T-cell (primary cell): ENCODE measurements at places on chromosomes 1 and 21.

DNA sequence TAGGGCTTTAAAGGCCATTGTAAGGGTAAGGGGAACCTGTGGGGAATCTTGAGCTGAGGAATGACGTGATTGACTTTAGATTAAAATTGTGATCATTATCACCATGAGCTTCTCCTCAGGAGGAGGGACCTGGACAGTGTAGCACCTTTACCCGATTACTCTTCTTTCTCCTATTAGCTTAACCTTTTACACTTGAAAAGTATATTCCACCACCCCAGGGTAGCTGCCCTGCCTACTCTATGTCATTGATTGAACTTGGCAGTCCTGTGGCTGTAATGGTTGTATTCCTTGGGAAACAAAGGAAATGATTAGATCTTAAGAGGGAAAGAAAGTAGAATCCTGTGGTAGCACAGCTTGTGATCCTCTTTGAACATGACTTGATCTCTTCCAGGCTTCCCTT lies 47.7 kb downstream of the CACHD1 start:
- H3K4me1 ChIP-seq: no peaks in the 10 kb centered on the region
- no peak for DNase-seq
- H3K27ac ChIP-seq: no peak overlapping the region

- H3K4me3 ChIP-seq: no peak overlapping the region
- no peaks in the 10 kb centered on the region for H3K36me3 ChIP-seq
- peaks cover 3% of the 10 kb centered on the region for H3K4me1 ChIP-seq
- no peaks in the 10 kb centered on the region for H3K27me3 ChIP-seq
- no peak for DNase-seq
- H3K27ac ChIP-seq: no peak overlapping the region
These were observed 71.0 kb downstream of the SIPA1L2 start for GRCh38 chr1:232558954-232559353.

DNA sequence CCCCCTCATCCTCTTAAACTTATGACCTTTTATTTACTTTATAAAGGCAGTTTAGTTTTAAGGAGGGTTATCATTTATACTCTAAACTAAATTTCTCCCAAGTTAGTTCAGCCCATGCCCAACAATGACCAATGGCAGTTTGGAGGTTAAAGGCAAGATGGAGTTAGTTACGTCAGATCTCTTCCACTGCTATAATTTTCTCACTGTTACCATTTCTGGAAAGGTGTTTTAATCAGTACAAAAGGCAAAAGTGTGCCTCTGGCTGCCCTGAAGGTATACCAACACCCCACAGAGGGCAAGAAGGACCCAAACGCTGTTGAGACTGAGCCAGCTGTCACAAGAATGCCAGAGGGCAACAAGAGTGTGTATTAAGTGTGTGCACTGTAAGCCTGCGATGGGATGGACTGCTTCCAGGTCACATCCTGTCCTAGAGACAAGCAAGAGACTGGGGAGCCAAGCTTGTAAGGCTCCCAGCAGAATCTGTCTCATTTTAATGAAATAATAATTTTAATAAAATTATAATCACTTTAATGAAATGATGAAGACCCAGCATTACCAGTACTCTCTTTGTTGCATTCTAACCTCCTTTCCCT lies 32.5 kb upstream of the FAM89A start:
- H3K36me3 ChIP-seq: no peaks in the 10 kb centered on the region
- H3K4me3 ChIP-seq: no peak overlapping the region
- no peak for DNase-seq
- no peaks in the 10 kb centered on the region for H3K27me3 ChIP-seq
- H3K4me1 ChIP-seq: no peaks in the 10 kb centered on the region

DNA sequence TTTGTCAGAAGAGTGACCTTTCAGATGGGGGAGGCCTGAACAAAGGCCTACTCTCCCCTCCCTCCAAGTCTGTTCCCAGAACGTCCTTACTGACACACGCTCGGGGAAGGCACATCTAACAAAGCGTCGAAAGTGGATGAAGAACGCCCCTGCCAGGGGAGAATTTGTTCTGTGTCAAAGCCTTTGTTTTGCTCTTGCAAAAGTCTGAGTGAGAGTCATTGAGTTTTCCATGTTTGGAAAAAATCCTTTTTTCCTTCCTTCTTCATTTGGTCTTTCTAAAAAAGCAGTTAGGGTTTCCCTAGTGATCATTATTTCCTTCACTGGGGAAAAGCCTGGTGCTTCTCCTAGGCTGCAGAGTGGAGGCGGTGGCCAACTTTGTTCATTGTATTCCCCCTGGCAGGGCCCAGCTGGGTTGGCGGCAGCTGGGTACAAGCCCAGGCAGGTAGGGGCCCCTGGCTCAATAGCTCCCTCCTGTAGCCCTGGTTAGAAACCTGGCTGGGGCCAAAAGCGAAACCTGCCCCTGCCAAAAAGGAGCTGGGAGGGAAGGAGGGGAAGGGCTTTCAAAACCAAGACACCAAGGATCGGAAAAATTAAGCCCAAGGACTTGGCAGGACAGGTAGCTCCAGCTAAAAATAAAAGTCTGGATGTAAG lies 81.1 kb downstream of the ITPKB start:
- no peaks in the 10 kb centered on the region for H3K27me3 ChIP-seq
- DNase-seq: no peak
- H3K36me3 ChIP-seq: peaks cover 3% of the 10 kb centered on the region
- no peak overlapping the region for H3K27ac ChIP-seq

DNA sequence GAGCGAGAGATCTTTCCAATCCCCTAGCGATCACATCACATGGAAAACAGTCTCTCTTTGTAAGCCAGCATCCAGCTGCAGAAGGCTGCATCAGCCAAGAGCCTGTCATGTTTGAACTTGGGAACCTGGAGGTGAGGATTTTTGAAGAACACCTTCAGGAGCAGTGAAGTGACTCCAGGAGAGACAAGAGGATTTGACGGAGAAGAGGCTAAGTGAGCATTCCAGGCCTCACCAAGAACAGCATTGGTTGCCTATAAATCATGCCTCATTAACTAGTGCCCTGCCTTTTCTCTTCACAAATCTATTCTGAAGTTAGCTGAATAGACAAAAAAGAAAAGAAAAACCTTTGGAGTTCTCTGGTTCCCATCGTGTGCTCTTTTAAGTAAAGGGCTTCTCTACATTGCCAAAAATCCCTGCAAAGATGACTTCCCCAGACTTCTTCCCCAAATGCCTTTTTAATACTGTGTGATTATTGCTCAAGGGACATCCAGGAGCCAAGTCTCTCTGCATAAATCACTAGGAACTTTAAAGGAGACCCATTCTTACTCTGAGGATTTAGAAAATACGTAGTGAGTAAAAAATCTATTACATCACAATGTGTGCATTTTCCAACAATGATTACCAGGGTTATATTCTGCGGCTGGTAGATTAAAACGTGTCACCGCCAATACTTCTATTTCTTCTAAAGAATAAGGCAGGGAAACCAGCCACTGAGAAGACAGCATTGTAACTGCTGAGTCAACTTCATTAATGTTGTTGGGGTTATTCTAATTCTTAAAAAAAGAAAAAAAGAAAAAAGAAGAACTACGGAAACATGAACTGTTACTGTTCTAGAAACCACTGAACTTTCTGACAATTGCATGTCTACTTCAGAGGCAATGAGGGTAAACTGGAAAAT lies 95.2 kb downstream of the KIF14 start:
- no peak for DNase-seq
- no peak overlapping the region for H3K27ac ChIP-seq
- H3K36me3 ChIP-seq: no peaks in the 10 kb centered on the region
- no peak overlapping the region for H3K4me3 ChIP-seq
- H3K27me3 ChIP-seq: no peaks in the 10 kb centered on the region

- peak overlapping the region; percentile 92 for H3K27ac ChIP-seq
- no peaks in the 10 kb centered on the region for H3K36me3 ChIP-seq
- H3K27me3 ChIP-seq: no peaks in the 10 kb centered on the region
- DNase-seq: no peak
These were observed 271.3 kb upstream of the B3GALT2 start for GRCh38 chr1:193457676-193458075.

- no peaks in the 10 kb centered on the region for H3K36me3 ChIP-seq
- peaks cover 13% of the 10 kb centered on the region for H3K4me1 ChIP-seq
- H3K27ac ChIP-seq: peak overlapping the region; percentile 59
- no peaks in the 10 kb centered on the region for H3K27me3 ChIP-seq
- no peak overlapping the region for H3K4me3 ChIP-seq
These were observed 67.2 kb downstream of the RPAP2 start for GRCh38 chr1:92366040-92366395.

GRCh38 chr21:40658311-40658710 lies 188.6 kb downstream of the DSCAM start:
- no peak overlapping the region for H3K4me3 ChIP-seq
- no peaks in the 10 kb centered on the region for H3K4me1 ChIP-seq
- H3K27me3 ChIP-seq: no peaks in the 10 kb centered on the region
- H3K36me3 ChIP-seq: no peaks in the 10 kb centered on the region

DNA sequence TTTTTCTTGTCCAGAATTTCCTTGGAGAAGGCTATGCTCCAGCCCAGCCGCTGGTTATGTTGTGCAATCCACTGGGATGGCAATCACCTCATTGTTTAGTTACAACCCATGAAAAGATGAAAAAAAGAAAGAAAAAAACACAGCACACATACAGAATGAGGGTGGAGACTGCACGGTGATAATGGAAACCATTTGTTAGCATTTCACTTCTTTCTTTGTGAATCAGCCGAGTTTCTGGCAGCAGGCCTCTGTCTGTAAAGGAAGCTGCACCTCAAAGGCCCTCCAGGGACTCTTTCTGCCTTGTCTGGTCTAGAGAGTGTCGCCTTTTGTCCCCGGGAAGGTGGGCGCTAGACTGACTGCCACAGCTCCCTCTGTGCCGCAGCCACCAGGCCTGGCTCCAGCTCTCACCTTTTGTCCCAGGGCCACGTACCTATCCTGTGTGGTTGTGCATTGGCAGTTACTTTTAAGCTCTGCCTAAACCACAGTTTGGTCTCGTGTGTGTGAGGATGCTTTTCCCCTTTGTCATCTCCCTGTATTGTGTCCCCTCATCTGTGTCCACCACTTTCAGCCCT lies 35.6 kb downstream of the NGF start:
- no peaks in the 10 kb centered on the region for H3K27me3 ChIP-seq
- no peak for DNase-seq
- no peaks in the 10 kb centered on the region for H3K4me1 ChIP-seq
- no peak overlapping the region for H3K4me3 ChIP-seq

DNA sequence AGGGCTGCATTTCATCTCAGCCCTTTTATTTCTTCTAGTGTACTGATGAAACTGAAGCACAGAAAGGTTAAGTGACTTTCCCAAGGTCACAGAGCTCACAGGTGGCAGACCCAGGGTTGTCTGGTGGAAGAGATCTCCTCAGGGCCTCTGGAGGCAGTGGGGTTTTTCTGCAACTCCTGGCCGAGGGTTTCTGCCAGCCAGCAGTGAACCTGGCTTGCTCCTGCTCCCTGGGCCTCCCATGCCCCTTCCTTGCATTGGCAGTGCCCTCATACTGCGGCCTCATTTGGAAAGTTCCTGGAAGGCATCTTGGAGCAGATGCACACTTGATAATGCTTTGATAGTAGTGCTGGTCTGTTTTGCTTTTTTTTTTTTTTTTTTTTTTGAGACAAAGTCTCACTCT lies 7.7 kb downstream of the GALNT2 start:
- DNase-seq: no peak
- no peak overlapping the region for H3K27ac ChIP-seq
- no peaks in the 10 kb centered on the region for H3K4me1 ChIP-seq

DNA sequence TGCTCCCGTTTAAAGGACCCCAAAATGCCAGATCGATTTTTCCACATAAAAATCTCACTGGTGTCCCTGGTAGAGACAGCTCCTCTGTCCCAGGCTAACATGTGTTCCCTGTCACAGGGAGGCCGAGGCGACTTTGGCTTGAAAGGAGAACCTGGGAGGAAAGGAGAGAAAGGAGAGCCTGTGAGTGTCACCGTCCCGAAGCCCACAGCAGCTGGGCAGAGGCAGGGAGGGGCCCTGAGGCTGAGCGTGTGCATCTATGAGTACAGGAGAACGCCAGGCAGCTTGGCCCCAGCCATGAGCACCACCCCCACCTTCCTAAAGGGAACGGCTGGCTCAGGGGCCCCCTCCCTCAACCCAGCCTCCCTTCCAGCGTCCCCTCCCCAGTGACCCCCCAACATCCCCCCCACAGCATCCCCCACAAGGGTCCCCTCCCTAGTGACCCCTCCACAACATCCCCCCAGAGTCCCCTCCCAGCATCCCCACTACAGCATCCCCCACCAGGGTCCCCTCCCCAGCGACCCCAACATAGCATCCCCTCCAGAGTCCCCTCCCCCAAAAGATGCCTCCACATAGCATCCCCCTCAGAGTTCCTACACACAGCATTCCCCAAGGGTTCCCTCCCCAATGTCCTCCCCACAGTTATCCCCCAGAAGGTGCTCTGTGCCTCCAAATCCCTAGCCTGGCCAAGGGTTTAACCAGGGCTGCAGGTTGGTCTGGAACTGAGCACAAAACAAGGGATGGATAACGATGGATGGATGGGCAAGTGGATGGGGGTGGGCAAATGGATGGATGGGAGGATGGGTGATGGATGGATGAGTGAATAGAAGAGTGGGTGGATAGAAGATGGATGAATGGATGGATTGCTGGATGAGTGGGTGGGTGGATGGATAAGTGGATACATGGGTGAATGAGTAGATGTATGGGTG lies 25.1 kb downstream of the COL6A2 start:
- no peak for DNase-seq
- no peak overlapping the region for H3K27ac ChIP-seq

GRCh38 chr21:16711757-16712156 lies 801.1 kb upstream of the CXADR start:
- H3K4me1 ChIP-seq: no peaks in the 10 kb centered on the region
- no peaks in the 10 kb centered on the region for H3K27me3 ChIP-seq
- DNase-seq: no peak
- no peaks in the 10 kb centered on the region for H3K36me3 ChIP-seq
- no peak overlapping the region for H3K4me3 ChIP-seq

- H3K27ac ChIP-seq: no peak overlapping the region
- no peak overlapping the region for H3K4me3 ChIP-seq
- no peaks in the 10 kb centered on the region for H3K4me1 ChIP-seq
These were observed 105.6 kb downstream of the LRRC7 start for GRCh38 chr1:69673321-69673720.

DNA sequence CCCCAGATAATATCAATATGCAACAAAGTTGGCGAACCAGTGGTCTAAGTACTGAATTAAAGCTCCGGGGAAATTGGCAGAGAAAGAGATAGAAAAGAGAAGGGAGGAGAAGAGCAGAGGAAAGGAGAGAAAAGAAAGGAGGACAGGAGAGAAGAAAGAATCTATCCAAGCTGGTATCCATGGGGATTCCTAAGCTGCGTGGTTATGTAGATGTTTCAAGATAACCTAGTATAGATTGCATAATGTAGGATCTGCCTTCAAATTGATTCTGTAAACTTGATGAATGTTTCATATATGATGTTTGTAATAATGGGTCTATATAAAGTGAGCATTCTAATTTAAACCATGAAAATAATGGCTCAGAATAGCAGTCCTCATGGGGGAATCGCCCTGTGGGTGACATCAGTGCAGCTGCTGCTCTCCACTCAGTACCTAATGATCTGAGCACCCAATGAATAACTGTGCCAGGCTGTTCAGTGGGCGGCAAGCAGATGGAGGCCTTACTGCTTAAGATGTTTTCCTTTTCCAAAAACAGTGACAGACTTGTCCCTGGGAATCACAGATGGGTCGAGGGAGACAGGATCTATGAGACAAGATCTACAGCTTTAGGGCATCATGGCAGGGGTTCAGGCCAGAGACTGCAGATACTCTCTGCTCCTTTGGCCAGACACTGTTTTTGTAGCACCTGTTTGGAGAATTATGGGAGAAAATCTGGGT lies 78.0 kb downstream of the LAMC2 start:
- no peak overlapping the region for H3K4me3 ChIP-seq
- no peaks in the 10 kb centered on the region for H3K4me1 ChIP-seq
- H3K36me3 ChIP-seq: no peaks in the 10 kb centered on the region
- no peak overlapping the region for H3K27ac ChIP-seq
- DNase-seq: no peak
- peaks cover 1% of the 10 kb centered on the region for H3K27me3 ChIP-seq

GRCh38 chr1:8023287-8023994 lies 2.7 kb downstream of the ERRFI1 start:
- peaks cover 13% of the 10 kb centered on the region for H3K27me3 ChIP-seq
- no peak for DNase-seq
- no peaks in the 10 kb centered on the region for H3K36me3 ChIP-seq
- H3K4me1 ChIP-seq: peaks cover 7% of the 10 kb centered on the region
- no peak overlapping the region for H3K27ac ChIP-seq
